ENCODE measurements at places on chromosomes 5 and 9.
A peak's percentile ranks its signal among the peaks of the same experiment; 100 is the strongest.

- DNase-seq: no peak
Measured at GRCh38 chr5:53063791-53064190, 45.8 kb downstream of the MOCS2 start.

DNA sequence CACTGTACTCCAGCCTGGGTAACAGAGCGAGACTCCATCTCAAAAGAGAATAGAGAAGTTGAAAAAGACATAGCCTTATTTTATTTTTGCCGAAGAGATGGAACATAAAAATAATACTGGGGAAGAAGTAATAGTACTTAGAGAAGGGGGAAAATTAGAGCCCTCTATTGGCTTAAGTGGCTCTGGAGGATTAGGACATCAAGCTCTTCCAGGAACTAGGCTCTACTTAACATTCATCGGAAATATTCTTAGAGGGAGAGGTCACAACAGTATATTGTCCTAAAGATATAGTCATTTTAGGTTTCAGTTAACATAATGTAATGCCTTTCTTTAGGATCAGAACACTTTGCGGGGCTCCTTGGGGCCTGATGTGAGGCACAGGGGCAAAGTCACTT, 86.0 kb upstream of the PLPP1 start:
- no peak for DNase-seq

GRCh38 chr5:75439276-75439675, 72.2 kb downstream of the CERT1 start:
- DNase-seq: peak; percentile 24

DNA sequence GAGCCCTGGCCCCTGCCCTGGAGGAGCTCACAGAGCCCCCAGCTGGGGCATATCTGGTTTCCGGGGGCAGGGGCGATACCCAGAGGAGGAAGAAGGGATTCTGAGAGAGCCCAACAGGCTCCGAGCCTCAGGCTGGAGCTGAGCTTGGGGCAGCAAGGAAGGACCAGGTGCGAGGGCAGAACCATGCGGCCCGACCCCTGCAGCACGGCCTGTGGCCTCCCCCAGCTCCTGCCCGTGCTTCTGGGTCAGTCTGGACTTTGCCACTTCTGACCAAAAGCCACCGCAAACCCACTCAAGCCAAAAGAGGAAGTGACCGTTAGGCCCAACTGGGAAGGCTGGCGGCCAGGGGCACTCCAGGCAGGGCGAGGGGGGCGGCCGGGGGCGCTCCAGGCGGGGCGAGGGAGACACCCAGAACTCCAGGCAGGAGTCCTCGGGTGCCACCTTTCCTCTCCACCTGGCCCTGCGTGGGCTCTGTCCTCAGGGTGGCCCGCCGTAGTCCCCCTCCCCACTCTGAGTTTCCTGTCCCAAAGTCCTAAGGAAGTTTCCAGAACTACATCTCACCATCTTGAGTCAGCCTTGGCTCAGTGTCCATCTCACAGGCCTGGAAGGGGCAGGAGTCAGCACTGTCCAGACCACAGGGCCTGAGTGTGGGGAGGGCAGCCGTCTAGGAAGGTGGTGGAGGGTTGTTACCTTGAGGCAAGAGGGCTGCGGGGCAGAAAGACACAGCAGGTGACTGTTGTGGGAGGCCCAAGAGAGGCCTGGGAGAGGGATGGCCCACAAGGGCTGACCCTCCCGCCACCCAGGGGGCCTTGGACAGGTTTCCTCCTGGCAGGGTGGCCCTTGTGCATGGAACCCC, 946 bp upstream of the LTC4S start:
- peak; percentile 70 for DNase-seq

DNA sequence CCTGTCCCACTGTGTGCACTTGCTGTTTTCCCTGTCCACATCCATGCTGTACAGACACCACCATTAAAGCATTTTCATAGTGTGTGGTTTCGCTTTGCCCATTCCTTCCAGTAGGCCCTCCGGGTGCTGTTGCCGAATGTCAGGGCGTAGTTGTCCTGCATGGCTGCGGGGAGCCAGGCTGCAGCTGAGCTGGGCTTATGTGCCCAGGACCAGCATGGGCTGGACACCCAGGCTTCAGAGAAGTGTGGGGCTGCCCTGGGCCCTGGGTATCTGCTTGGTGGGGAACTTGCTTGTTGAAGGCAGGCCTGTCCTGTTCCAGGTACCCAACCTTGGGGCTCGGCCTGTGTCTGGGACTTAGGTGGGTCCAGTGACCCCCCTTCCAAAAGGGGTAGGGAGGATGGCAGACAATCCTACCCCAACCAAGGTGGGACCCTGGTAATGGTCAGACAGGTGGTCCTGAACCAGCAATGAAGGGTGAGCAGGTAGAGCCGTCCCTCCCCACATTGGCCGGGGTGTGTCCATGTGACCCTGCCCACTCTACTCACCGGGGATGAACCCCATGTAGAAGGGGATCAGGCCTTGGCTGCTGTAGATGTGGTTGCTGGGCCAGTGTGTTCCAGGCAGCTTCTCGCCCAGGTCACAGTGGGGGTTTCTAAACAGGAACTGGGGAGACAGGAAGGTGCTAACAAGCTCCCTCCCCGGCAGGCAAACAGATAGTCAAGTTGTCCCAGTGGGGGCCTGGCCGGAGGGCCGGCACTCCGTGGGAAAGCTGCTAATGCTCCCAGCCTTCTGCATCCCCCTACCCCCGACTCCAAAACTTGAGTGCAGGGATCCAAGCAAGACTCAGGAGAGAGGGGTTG, 2.8 kb downstream of the TUBB4B start:
- DNase-seq: peak; percentile 57

DNA sequence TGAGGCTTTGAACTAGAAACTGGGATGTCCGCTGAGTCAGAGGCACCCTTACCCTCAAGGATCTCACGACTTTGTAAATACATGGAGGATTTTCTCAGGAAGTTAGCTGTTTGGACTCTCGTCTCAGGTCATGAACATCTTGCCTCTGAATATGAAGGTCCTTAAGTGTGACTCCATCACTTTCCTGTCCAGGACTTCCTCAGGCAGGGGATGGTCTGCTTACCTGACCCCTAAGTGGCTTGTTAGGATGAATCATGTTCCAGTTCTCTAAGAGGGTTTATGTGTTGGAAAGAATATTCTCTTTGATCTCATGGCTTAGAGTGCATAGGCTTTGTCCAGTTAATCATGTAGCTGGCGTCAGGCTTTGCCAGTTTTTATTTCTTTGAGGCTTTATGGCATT, 511.7 kb upstream of the KLF4 start:
- DNase-seq: no peak

GRCh38 chr5:9515436-9515835, 30.4 kb downstream of the SEMA5A start:
- DNase-seq: no peak

- DNase-seq: peak; percentile 57
Measured at GRCh38 chr5:103441523-103441922, 121.1 kb downstream of the NUDT12 start.

DNA sequence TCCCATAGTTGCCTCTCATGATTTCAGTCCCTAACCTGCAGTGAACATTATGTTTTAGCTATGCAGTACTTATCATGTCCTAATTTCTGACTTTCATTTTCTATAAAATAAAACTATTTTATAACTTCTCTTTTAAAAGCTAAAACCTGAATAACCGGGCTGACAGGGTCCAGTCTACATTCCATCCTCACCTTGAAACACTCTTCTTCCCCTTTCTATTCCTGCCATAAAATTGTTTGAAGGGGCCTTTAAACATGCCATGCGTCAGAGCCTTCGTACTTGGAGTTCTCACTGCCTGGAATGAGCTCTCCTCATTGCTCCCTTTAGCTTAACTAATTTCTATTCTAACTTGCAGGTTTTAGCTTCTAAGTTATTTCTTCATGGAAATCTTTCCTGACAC, 143.0 kb upstream of the PRLR start:
- no peak for DNase-seq

GRCh38 chr9:13778631-13779030, 499.1 kb upstream of the MPDZ start:
- DNase-seq: no peak

DNA sequence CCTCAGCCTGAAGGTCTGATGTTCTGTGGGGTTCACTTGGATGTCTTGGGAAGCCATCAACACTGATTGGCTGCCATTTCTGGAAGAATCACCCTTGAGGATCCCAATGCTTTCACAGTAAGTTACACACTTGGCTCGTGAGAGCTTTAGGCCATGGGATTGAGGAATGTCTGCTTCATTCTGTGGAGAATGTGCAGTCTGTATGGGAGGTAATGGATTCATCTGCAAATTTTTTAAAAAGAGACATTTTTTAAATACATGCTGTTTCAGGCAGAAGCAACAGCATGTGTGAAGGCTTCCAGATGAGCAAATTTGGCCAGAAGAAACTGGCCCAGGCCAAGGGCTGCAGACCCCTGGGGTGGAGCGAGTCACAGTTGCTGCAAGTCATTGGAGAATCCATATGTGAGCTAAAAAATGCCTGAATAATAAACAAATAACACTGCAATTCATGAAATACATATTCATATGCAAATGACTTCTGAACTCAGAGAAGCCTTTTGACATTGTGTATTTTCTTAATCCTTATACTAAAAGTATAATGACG, 146.3 kb upstream of the RASEF start:
- DNase-seq: no peak

GRCh38 chr9:131206495-131206894, 69.8 kb downstream of the FAM78A start:
- no peak for DNase-seq

- DNase-seq: peak; percentile 79
Measured at GRCh38 chr5:95086927-95087815, 197.7 kb downstream of the MCTP1 start.

- DNase-seq: no peak
Measured at GRCh38 chr9:134144801-134145200, 8.9 kb downstream of the WDR5 start.

DNA sequence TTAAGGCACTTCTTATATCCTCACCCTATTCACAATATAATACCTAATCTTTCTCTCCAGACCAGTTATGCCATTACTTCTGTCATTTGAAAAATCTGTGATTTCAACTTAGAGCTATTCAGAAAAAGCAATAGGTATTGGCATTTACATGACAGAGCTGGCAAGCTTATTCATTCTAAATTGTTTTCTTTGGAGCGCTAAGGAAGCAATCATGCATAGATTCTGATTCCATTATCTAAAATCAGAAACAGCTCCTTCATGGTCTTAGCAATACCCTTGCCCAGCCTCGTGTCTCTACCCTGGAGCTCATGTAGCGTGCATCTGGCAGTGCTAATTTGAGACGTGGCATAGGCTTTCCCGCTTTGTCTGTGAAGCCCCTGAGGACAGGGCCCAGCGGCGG, 4.5 kb downstream of the SLC1A1 start:
- no peak for DNase-seq

DNA sequence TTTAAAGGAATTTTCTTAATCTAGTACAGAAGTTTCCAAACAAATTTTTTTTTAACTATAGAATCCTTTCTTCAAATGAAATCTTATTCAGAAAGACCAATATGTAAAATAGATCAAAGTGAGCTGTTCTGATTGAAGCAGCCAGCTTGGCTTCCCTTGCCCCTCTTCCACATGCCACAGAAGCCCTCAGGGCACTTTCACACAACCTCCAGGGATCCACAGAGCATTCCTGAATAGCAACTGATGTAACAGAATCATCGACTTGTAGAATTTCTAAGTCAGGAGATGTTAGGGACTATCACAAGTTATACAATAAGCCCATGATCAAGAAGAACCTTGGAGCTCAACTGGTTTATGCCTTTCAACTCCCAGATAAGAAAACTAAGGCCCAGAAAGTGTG, 427.8 kb upstream of the C9orf72 start:
- DNase-seq: no peak

DNA sequence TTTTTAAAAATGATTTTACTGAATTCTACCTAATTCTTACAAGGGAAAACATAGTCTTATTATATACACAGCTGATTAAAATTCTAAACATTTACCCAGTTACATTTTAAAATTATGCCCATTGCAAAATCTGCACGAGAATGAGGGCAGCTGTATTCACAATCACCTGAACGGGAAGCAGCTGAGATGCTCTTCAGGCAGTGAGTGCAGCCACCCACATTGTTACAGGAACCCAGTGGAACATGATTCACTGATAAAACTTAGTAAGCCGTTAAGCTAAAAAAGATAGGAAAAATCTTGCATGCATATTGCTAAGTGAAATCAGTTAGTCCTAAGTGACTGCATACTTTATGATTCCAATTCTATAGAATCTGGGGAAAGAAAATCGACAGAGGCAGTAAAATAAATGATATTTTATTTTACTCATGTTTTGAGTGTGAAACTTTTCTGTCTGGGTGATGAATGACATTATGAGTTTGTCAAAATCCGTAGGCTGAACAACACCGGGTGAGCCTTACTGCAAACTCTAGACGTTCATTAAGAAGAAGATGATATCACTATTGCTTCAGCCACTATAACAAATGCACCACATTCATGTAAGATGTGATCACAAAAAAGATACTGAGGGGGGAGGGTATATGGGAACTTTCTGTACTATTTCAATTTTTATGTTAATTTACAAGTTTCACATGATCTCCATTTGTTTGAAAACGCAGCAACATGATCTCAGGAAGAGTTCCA, 39.1 kb upstream of the FLT4 start:
- DNase-seq: peak; percentile 22

GRCh38 chr5:27240791-27241190, 202.4 kb upstream of the CDH9 start:
- no peak for DNase-seq

DNA sequence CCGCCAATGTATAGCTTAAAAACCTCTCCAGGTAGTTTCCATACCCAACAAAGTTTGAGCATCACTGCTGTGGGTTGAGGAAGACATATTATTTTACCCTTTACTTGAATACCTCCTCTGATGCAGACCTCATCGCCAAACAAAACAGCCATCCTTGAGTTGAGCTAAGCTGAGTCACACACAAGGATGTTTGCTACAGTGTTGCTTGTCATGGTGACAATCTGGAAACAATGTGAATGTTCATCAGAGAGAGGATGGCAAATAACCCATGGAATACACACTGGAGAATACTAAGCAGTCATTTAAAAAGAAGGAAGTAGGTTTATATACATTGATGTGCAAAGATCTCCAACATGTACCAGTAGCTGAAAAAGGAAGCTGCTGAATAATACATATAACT, 41.1 kb upstream of the TCF7 start:
- no peak for DNase-seq

DNA sequence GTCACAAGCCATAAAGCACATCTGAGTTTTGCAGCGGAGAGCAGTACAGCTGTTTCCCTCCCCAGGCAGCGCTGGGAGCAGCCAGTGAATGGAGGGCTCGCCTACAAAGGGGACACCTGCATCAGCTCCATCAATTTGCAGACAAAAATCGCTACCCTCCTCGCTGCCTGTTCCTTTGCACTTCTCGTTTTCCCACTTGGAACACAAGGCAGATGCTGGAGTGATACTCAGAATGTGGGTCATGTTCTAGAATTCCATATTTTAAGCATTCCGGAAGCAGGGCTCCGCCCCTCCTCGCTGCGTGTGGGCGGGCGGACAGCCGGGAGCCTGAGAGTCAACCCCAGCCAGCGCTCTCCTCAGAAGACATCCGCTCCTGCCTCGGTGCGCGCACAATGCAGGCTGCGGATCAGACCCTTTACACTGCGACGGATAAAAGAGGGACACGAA, 92.1 kb downstream of the LMNB1 start:
- DNase-seq: peak; percentile 44

GRCh38 chr5:123151227-123151909, 62.3 kb downstream of the PRDM6 start:
- DNase-seq: no peak

GRCh38 chr5:142107036-142107735, 1.4 kb upstream of the NDFIP1 start:
- DNase-seq: no peak
